NB4 (cell line): ENCODE measurements at places on chromosomes 6 and 20.

- no peak for DNase-seq
These were observed 95.9 kb downstream of the GRIK2 start for GRCh38 chr6:101489456-101489855.

GRCh38 chr6:112464901-112465665, 118.0 kb downstream of the RFPL4B start:
- no peak for DNase-seq

DNA sequence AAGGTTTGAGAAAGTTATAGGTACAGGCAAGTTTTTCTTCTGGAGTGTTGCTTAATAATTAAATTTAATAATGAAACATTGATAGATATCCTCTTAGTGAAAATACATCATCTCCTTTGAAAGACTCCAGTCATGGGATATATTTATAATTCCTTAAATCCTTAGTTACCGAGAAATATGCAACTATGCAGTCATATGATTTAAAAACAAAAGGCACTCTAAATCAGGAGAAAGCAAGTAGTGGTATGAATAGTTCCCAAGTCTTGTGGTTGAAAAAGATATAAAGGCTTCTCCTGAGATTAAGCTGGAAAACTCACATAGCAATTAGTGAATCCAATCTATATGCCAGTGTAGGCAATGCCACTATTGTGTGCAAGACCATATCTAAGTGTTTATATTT, 475.4 kb downstream of the EYS start:
- no peak for DNase-seq

GRCh38 chr6:167748046-167748445, 78.7 kb upstream of the AFDN start:
- no peak for DNase-seq

DNA sequence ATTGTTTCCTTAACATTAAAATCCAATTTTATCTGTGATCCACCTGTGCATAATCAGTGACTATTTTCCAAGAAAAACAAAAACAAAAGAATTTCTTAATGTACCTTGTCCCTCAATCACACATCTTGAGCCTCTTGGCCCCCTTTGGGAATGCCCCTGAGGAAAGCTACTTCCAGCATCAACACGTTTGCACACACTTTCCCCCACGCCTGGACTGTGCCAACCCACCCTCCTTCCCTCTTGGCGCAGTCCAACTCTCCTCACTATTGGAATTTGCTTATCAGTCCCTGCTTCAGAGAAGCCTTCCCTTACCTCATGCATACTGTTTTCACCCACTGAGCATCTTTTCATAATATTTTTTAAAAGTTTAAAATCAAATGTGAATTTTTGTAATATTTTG, 389.4 kb upstream of the NRSN1 start:
- DNase-seq, result no peak

GRCh38 chr6:5998236-5998635, 8.5 kb downstream of the NRN1 start:
- DNase-seq, result no peak

GRCh38 chr20:1241456-1241855, 15.6 kb downstream of the RAD21L1 start:
- no peak for DNase-seq

GRCh38 chr6:44257025-44257752, at the start of gene SLC35B2:
Gene SLC35B2, minus strand, starts transcription at chr6:44257528. Its CDS starts 118 bp downstream, at chr6:44257410.
- DNase-seq, result peak; percentile 89

- no peak for DNase-seq
These were observed 88.4 kb downstream of the MYB start for GRCh38 chr6:135269481-135269891.

DNA sequence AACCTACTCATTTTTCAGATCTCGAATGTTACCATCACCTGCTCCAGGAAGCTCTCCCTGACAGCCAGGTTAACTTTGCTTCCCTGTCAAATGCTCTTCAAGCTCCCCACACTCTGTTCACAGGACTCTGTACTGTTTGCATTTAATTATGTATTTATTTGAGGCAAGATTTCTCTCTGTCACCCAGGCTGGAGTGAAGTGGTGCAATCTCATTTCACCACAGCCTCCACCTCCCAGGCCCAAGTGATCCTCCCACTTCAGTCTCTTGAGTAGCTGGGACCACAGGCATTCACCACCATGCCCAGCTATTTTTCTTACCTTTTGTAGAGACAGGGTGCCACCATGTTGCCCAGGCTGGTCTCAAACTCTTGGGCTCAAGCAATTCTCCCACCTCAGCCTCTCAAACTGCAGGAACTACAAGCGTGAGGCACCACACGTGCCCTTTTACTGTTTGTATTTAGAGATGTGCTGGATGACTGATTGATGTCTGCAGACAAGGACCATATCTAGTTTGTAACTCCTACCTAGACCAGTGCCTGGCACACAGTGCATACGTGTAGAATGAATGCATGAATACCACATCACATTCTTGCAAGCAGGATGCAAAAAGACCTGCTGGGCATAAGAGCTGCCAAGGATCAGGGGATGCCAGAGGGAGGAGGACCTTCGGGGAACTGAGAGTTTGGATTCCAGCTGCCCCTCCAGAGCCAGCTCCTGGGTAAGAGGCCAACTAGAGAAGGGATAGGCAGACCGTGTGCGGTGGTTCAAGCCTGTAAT, 15.6 kb upstream of the CBFA2T2 start:
- DNase-seq, result peak; percentile 52

DNA sequence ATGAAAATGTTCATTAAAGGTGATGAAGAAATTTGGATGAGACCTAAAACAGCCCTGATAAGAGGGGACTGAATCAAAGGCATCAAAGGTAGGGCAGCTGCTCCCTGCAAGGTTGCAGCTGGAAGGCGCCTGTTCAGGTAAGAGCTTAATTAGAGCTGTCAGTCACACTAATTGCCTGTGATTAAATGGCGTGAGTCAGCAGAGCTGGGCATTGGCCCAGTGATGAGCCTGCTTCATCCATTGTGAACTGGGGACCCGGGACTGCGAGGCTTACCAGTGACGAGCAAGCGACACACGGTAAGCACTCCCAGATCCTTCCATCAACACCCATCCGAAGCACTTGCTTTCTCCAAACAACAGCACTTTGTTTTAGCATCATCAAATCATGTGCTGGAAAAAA, 621.5 kb upstream of the CDH4 start:
- no peak for DNase-seq
